GM13976 (cell line): ENCODE measurements at places on chromosomes 1 and 21.

DNA sequence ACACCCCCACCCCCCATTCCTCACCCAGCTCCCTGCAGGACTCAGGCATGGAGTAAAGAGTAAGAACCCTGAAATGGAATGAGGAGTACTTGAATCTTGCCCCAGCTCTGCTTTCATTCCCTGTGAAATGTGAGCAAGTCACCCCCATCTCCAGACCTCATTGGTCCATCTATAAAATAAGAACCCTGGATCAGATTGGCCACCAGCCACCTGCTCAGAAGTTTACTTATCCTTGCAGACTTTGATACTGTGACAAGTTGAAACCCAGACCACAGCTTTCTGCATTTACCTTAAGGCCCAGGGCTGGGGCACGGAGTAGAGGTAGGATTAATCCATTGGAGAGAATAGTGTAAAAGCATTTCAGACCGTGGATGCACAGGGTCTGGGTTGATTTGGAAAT lies 2.2 kb downstream of the KISS1 start:
- DNase-seq = no peak

DNA sequence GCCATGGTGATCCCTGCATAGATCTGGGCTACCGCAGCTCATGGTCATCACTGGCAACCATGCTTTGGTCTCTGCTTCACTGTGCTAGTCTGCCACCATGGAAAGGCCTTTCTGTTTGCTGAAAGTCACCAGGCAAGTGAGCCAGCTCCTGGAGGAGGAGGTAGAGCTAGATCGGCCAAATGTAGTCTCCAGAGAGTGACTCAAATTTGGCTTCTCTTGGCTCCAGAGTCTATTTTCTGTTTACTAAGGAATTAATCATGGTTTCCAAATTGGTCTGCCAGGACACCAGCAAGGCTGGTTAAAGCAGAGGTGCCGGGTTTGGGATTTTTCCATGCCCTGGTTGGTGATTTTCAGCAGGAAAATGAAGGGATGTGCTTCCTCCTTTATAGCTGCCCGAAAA lies 52.7 kb upstream of the IVNS1ABP start:
- no peak for DNase-seq

GRCh38 chr1:54859700-54860391 lies 27.1 kb downstream of the DHCR24 start:
- DNase-seq = no peak

DNA sequence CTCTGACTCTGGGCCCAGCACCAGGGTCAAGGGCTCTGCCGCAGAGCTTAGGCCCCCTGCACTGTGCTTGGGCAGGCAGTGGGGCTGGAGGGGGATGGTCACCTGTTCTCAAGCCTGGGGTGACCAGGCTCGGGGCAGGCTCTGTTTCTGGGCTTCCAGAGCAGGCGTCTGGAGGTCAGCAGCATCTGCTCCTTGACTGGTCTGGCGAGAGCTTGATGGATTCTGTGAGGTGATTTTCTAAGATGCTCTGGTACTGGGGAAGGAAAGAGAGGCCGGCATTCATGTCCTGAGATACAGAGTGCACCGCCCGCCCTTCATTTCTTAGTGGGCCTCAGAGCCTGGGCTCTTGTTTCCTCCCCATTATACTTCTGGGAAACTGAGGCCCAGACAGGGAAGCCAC lies 24.5 kb downstream of the RAB7B start:
- DNase-seq = no peak

DNA sequence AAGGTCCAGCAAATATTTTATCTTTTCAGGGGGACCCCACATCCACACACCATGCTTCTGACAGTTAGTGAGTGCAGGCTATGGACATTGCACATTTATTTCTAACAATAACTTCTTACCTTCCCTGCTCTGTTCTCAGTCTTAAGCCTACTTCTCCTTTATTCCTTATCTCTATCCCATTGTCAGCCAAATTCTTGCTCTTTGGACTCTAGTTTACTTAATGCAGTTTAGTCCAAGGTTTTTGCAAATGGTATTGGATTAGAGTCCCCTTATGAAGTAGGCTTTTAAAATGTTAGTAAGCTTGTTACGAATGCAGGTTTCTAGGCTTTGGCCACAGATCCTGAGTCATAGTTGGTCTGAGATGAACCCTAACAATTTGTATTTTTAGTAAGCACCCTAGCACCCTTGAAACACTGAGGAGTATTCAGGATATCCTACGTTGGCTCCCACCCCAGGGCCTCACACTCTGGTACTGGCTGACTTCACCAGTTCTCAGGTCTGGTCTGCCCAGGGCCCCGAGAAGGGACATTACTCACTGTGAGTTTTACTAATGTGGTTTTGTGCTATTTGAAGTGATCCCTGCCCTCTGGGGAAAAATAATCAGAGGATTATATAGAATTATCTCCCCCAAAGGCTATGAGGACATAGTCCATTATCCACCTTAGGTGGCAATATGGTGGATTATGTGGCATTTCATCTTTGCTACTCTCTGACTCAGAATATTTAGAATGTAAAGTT lies 239.5 kb downstream of the TGFB2 start:
- DNase-seq = no peak

GRCh38 chr1:41355761-41356160 lies 5.5 kb upstream of the FOXO6 start:
- no peak for DNase-seq

GRCh38 chr1:20823845-20824244 lies 36.7 kb upstream of the HP1BP3 start:
- DNase-seq = no peak

GRCh38 chr1:57470036-57470435 lies 46.2 kb upstream of the DAB1 start:
- DNase-seq = no peak

GRCh38 chr1:3652548-3653285 lies 401 bp downstream of the TP73 start:
- no peak for DNase-seq

DNA sequence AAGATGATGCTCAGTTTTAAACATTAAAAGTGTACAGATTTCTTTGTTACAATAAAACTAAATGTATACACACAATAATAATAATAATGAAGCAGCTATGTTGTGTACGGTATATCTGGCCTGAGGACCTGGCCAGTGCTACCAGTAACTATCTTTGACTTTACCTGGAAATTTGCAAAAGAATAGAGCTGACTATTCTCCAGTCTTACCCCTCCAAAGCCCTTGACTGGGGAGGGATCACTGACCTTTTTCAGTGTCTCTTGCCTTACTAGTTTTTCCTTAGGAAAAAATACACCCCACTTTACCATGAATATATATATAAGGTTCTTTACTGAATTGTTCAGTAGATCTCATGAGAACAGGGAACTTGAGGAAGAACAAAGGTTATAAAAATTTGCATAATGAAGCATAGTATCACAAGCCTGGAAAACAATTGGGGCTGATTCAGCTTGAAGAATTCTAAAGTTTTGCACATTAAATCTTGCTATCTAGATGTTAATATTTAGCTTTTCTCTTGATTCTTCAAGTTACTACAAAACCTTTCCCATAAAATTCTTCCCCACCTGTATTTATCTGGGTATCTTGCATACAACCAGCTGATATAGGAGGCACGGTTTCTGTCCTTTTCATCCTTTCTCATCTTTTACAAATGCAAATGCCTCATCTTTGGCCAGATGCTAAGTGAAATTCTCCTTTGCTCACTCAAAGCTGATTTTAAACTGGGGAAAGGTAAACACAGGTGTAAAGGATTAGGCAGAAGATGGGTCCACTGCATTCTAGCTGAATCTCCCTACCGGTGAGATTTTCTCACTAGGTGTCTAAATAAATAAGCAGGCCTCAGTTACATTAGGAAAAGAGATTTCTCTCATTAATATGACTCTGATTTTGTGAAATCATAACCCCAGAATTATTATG lies 25.0 kb upstream of the SLAMF1 start:
- no peak for DNase-seq

GRCh38 chr1:11174261-11174942 lies 14.8 kb upstream of the ANGPTL7 start:
- no peak for DNase-seq

DNA sequence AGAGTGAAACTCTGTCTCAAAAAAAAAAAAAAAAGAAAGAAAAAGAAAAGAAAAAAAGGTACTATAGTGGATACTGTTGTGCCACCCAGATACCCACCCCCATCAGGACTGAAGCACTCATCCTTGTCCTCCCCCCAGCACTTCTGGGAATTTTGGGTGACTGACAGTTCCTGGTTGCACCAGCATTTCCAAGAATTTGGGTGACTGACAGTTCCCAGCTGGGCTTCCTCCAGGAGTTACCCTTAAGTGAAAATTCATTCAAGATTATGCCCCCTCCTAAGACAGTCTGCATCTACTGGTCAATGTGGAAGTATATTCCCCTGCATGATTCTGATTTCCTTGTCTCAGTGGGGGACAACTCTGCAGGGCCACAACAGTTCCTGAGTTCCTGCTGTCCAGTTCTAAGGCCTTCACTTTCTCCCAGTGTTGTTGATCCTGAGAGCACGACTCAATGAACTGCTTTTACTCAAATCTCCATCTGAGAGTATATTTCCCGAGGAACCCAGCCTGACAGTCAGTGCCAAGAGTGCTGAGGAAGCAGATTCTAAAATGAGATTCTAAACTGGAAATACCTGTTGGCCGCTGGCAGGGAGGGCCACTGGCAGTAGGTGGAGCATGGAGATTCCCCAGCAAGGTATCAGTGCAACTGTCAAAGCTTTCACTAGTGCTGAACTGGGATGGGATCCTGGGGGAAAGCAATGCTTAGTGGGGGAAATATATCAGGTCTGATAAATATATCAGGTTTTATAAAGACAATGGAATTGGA lies 18.5 kb downstream of the RIIAD1 start:
- no peak for DNase-seq

DNA sequence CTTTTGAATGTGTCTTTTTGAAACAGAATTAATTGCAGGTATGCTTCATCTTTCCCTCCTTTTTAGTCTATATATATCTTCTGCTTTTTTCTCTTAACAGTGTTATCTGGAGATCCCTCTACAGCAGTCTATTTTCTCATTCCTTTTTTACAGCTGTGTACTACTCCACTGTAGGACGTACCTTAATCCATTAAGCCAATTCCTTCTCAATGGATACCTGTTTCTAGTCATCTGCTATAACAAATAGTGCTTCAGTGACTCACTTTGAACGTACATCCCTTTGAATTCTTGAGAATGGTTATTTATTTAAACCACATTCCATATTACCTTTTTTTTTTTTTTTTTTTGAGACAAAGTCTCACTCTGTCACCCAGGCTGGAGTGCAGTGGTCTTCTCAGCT lies 15.6 kb downstream of the PCNX2 start:
- no peak for DNase-seq

- DNase-seq = no peak
Observed at GRCh38 chr1:204623894-204624361, 61.6 kb downstream of the LRRN2 start.
